SW 1271 (cell line): ENCODE measurements at places on chromosomes 12 and 14.

GRCh38 chr12:10563966-10564365 lies 49.4 kb downstream of the MAGOHB start:
- DNase-seq, result no peak

GRCh38 chr12:47120736-47121135 lies 41.0 kb upstream of the AMIGO2 start:
- no peak for DNase-seq

DNA sequence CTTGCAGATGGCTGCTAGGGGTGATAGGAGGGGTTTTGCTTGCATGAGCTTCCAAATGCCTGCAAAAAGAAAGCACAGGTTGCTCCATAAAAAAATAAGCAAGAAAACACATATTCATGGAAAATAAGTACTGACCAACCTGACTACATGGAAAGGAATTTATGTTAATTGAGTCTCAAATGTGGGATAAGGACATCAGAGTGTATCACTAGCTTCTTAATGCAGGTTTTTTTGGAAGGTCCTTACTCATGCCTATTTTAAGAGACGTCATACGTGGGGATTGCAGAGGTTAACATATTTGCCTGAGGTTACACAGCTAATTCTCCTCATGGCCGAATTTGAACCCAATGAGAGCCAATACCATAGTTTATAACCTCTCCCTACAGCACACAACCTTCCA lies 116.2 kb downstream of the ASCL1 start:
- no peak for DNase-seq

DNA sequence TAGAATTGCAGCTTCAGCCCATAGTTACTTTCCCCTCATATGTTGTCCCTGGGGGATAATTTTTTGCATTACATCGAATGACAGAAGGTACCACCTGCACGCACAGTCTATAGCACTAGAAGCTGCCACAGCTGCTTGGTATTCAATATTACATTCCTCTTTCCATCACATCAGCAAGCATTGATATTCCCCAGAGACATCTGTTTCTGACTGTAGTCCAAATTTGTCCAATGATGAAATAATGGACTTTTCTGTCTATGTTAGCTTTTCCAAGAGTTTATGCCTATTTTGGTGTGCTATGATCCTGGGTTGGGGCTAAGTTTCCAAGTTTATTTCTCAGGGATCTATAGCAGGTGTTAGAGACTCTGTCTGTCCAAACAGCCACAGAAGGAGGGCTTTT lies 335.4 kb downstream of the LRIG3 start:
- DNase-seq, result no peak

DNA sequence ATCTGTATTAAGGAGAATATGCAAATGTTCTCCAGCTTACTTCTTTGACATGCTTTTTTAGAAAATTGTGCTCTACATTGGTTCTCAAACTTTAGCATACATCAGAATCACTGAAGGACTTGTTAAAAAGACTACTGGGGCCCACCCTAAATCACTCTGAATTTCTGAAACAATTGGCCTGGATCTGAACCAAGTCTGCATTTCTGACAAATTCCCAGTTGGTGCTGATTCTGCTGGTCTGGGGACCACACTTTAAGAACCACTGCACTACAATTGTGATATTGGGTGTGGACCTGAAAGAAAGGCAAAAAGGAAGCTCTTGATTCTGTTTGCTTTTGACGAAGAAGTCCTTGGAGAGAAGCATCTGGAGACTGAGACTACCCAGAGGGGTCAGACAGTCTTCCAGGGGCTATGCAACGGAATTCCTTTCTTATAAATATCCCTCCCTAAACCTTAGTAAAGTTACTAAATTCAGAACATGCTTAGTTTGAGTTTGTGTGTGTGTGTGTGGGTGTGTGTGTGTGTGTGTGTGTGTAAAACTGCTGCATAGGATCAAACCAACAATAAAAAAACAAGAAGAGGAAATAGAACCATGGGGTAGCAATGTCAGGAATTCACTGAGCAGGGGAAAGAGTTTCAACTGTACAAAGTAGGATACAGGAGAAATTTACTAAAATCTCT lies 36.8 kb downstream of the EAPP start:
- no peak for DNase-seq

- peak; percentile 92 for DNase-seq
Measured at GRCh38 chr12:45234139-45234865, 18.4 kb downstream of the ANO6 start.

GRCh38 chr12:19409376-19409775 lies 29.9 kb upstream of the AEBP2 start:
- no peak for DNase-seq

DNA sequence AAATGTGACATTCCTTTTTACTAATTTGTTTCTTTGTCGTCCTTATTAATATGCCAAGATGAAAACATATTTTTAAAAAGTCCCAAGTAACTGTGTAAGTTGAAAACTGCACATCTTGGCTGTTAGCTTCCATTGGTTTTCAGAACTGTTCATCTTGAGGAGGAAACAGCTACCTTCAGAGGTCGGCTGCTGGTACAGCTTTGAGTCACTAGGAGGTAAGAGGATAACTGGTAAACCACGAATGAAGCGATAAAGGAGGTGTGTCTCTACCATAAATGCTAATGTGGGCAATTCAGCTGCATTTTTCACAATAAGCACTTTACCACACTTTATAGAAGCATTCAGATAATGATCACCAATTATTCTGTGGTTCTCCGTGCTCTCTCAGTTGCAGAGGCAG lies 137.5 kb upstream of the KRAS start:
- no peak for DNase-seq

DNA sequence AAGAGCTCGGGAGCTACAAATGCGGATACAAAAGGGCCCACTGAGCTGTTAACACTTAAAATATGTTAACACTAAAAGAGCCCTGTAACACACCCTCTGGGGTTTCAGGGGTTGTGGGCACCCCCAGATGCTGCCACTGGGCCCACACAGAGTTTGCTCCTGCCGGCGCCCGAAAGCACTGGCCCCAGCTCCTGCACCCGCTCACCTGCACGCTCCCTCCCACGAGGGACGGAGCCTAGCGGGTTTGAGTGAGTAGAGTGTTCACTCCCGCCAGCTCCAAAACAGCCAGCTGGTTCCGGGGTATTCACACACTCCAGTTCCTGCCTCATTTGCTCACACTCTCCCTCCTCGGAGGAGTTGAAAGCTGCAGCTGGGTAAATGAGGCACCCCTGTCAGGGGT lies 357.7 kb downstream of the ETNK1 start:
- DNase-seq, result no peak

GRCh38 chr12:79614730-79615129 lies 76.0 kb downstream of the PAWR start:
- no peak for DNase-seq

DNA sequence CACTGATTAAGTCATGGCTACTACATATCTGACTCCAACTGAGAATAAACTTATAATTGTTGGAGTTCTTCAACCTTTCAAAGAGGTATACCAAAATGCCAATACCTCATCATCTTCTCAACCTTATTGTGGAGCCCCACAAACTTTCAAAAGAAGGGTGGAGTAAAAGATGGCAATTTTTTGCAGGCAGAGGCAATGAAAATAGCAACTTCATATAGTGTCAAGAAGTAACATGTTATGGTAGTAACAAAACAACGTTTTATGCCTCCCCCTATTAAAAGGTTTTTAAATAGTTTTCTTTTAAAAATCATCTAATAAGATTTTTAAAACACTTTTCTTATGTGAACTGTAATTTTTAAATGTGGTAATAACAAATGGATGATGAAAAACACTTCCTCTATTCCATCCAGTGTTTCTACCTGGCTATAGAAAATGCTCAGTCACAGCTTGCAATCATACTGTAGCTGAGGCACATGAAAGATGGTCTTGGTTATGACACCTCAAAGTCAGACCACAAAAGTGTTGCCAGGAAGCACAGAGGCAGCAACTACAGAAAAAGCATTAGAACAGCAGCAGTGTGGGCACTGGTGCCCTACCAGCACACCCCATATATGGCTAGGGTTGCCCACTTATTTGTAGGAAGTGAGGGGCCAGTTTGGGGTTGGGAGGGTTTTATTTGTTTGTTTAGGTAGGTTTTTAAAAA lies 7.0 kb downstream of the PPP1R12A start:
- no peak for DNase-seq

DNA sequence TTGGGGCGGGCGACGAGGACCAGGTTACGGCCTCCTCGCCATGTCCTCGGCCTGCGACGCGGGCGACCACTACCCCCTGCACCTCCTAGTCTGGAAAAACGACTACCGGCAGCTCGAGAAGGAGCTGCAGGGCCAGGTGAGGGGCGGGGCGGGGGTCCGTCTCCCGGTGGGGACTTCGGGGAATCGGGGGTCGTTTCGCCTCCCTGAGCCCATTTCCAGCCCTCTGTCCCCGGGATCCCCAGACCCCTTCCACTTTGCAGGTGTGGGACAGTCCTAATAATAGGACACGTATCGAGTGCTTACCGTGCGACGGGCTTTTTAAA lies 380 bp downstream of the ANKRD13A start:
- DNase-seq, result no peak

GRCh38 chr14:51337520-51337919 lies 97.5 kb downstream of the TMX1 start:
- DNase-seq, result no peak

- DNase-seq, result no peak
Measured at GRCh38 chr14:68020493-68020892, 200.9 kb downstream of the RAD51B start.
